ENCODE measurements at places on chromosomes 12 and 14. TPM values are rescaled to one million over a fixed set of nuclear protein-coding genes. Genes with fewer than 3 reads are reported as not detected.

ADCY4 gene
- 3.3 TPM for total RNA-seq

HCAR1 gene
- total RNA-seq, result 0.17 TPM

TAS2R31 gene
- 3.7 TPM for total RNA-seq

GPD1 gene
- total RNA-seq, result 0.20 TPM

RD3L gene
- total RNA-seq, result not detected

GALNT9 gene
- 0.86 TPM for total RNA-seq

TEX22 gene
- 0.17 TPM for total RNA-seq

DEPDC4 gene
- total RNA-seq, result 1.1 TPM
